COLO829 (cell line): ENCODE measurements at places on chromosomes 12 and 14.

- no peak for DNase-seq
Observed at GRCh38 chr14:102625564-102626296, 33.3 kb downstream of the RCOR1 start.

DNA sequence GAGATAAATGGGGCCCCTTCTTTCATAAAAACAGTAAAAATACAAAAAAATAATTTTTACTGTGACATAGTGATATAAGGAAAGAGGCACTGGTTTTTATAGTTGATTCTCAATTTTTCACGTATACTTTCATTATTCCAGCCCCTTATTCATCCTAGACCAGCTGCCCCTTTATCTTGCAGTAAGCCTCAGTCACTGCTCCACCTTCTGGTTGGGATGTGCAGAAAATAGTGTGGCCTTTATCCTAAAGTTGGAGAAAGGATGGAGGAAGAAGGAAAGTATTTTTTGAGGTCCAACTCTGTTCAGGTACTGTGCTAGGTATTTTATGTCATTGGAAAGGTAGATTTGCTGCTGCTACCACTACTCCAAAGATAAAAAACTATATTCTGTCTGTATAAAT is 172.7 kb downstream of the ANO6 start:
- peak; percentile 39 for DNase-seq

- no peak for DNase-seq
Observed at GRCh38 chr12:120831648-120832267, 72.4 kb downstream of the SPPL3 start.

DNA sequence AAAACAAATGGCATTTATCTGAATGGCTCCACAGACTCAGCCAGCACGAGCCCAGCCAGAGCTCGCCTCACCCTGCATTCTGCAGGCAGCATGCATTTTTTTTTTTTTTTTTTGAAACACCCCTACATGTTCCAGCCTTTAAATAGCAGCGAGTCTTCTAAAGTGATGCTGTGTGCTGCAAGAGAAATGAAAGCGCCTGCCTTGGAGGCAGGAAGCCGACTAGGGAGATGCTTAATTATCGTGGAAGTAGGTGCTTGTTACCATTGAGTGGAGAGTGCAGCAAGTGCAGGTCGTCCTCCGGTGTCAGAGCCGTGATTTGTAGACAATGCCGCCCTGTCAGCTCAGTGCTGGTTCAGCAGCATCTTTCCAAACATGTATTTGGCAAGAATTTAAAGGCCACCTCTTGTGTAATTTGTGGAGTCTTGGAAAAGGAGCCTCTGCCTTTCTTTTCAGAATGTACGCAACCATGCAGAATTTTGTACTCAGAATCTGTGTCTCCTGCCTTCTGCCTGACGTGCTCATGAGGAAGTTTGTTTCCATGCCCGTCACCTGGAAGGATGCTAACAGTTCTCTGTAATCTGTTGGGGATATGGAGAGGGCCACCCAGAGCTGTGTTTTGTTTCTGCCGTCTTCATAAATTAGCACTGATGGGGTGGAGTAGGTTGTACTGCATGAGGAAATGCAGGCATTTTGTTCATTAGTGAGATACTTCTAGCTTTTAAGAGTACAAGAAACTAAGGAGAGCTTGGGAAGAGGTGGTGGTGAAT is 345.9 kb upstream of the RGS6 start:
- DNase-seq, result no peak

DNA sequence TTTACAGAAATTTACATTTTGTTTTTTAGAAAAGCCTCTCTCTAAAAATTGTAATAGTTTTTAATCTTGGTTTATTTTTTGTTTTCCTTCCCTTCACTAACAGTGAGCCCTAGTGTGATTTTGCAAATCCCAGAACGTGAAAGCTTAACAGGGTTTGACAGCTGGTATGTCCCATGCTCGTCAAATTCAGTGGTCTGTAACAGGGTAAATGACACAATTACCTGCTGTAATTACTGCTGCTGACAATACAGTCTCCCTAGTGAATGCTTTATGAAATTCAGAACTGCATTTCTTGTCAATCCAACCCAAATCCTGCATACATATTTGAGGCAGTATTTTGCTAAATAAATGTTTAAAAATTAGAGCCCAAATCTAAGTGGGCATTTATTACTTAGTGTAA is 249.2 kb downstream of the NELL2 start:
- DNase-seq, result no peak

GRCh38 chr12:19613051-19613535 is 173.8 kb downstream of the AEBP2 start:
- no peak for DNase-seq

DNA sequence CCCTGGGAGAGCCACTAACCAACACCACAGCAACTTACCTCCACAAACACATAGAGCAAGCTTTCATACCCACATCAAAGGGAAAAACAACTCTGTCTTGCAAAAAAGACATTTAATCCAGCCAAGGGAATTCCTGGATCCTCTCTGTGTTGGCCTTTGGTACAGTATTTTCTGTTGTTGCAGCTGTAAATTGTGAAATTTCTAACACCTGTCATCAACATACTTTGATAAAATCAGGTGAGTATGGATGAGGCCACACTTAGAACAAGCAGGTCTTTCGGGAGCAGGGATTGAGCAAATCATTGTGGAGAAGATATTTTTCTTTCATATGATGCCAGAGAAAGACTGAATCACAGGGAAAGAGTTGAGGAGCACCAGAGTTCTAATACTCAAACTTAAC is 89.3 kb downstream of the SPTSSA start:
- no peak for DNase-seq

DNA sequence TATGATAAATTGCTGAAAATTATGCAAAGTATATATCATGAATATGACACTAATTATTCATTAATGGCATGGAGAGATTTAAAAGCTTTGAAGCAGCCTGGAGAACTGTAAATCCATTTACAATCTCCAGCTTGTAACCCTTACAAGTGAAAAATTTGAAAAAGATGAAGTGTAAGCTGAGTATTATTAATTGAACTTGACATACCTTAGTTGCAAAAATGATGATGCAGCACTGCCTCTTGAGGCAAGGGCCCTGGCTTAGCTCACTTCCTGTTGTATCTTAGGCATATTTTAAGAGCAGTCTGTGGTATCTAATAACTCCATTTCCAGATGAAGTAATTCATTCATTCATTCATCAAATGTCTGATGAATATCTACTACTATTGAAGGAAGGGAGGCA is 158.6 kb downstream of the ANO4 start:
- DNase-seq, result no peak

- peak; percentile 88 for DNase-seq
Observed at GRCh38 chr12:49983892-49984291, 11.1 kb downstream of the AQP6 start.

- no peak for DNase-seq
Observed at GRCh38 chr12:49969651-49970429, 2.9 kb upstream of the AQP6 start.

GRCh38 chr12:92537290-92537960 is 165.4 kb upstream of the PLEKHG7 start:
- DNase-seq, result no peak

DNA sequence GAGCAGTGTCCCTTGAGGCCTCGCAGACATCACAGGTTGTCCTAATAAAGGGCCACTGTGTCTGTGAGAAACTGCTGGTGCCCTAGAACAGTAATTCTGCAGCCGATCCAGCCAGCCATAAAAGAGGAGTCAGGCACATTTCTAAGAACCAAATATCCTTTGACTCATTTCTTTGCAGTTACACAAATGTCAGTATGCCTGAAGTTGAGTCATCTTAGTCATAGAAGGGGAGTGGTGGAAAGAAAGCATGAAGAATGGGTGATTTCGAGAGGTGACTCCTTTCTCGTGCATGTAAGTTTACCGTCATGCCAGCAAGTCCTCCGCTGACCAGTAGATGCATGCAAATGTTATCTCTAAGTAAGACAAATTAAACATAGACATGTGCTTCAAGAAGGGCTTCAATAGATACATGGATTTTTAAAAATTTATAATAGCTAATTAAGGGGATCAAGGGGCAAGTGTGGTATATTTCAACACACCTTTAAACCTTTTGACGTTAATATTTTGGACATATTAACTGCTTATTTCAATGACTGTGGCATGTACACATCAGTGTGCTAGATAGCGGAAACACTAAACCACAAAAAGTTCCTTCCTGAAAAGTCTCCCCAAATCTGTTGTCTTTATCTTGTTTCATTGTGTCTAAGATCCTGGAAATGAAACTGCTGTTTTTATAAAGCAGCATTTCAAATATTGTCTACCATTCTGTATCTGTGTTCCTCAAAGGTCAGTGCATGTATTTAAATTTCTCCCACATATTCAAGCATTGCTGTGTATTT is 497.4 kb downstream of the NPAS3 start:
- DNase-seq, result no peak
